ENCODE measurements at places on chromosomes 4 and X.

DNA sequence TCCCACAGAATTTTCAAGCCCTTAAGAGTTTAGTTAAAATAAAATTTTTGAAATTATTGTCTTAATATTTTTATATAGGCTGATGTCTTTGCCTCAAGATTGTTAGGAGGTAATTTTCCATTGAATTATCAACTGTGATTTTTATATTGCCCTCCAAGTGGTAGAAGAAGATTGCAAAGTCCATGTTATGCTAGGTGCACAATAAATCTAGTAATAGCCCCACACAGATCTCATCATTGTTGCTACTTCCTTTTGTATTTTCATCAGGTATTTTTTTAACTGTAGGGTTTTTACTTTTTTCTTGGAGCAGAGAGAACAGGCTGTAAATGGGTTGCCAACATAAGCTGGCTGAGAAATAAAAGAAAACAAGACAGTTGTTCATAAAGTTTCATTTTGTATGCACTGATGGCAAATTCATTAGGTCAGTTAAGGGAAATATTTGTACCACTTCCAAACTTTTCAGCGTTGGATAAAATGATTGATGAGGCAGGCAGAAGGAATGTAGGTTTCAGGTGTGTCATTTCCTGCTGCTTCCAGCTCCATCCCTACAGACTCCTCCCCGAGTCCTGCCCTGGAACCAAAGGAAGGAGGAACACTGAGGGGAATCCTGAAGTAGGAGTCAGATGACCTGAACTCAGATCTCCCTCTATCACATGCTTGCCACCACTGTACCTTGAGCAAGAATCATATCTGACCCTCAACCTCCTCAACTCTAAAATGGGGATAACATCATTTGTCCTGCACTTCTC, 105.5 kb downstream of the PRRG1 start:
- no peak for DNase-seq

GRCh38 chrX:72348247-72348979, 42.7 kb upstream of the CITED1 start:
- no peak for DNase-seq

GRCh38 chrX:97117572-97117971, 233.9 kb downstream of the RPA4 start:
- no peak for DNase-seq

DNA sequence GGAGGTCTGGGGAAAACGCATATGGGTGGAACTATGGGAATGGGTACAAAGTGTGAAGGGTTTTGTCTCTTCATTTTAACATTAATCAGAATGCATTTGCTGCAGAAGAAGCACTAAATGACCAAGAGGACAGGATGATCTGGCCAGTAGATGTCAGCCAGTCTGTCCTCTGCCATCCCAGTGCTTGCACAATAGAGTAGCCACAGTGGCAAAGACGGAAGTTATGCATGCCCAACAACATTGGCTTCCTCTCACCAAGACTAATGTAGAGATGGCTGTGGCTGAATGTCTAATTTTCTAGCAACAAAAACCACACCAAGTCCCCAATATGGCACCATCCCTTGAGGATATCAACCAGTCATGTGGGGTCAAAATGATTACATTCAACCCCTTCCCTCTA, 45.0 kb upstream of the ARHGEF6 start:
- no peak for DNase-seq

- no peak for DNase-seq
These were observed 127.5 kb downstream of the FRAS1 start for GRCh38 chr4:78184584-78184983.

- DNase-seq: no peak
These were observed 69.7 kb upstream of the DCLK2 start for GRCh38 chr4:150008546-150008945.

DNA sequence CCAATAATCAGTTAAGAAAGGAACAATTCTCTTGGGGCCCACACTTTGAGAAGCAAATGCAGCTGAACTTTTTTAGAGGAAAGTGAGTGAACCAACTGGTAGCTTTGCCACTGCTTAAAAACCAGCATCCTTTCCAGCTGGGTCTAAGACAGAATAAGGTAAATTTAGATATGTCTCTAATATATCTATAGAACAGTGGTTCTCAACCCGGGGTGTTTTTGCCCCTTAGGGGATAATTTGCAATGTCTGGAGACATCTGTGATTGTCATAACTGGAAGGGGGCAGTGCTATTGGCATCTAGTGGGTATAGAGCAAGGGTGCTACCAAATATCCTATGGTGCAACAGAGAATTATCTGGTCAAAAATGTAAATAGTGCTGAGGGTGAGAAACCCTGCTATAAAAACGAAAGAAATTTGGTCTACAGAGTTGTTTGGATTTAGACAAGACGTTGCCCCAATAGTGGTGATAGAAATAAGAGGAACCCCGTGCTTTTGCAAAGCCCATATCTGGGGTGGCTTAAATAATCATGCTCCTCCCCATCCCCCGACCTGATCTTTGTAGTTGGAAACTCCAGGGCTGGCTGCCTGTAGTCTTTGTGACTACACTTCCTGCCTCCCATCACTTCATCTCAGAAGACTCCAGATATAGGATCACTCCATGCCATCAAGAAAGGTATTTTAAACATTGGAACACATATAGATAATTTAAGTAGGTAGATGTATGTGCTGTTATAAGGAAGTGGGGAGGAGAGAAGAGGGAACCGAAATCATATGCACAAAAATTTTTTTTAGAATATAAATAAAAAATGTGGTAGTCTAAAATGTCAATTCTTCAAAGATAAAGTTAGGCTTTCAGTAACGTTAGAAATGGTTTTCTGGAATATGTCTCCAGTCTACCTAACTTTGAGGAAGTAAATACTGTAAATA, at the start of gene TLR7:
Gene TLR7 (plus strand): TSS at position 622 of the 927 bp plus-strand sequence. CDS start 507 bp downstream, outside the sequence.
- DNase-seq: no peak

Data from stimulated activated CD4-positive, alpha-beta T cell treated with anti-CD3 and anti-CD28 coated beads, Interleukin-4, amount 100 ng/mL, for 48 hours (primary cell).